SK-MEL-5 (cell line): ENCODE measurements at places on chromosomes 7 and 10. TPM values are rescaled to one million over a fixed set of nuclear protein-coding genes. Genes with fewer than 3 reads are reported as not detected.

HTRA1 gene
- 113 and 119 TPM in 2 replicates for total RNA-seq

PON1 gene
- total RNA-seq, result 0.16 TPM in 1 of 2 replicates, not detected in the other

MSMB gene
- not detected in 2 replicates for total RNA-seq

ANKRD61 gene
- total RNA-seq, result 0.50 and 0.51 TPM in 2 replicates

FAM25A gene
- total RNA-seq, result not detected in 2 replicates

MINPP1 gene
- total RNA-seq, result 36.1 and 39.2 TPM in 2 replicates

TMEM26 gene
- not detected in 2 replicates for total RNA-seq

LBX1 gene
- not detected in 2 replicates for total RNA-seq

NUDCD3 gene
- 80.5 and 98.2 TPM in 2 replicates for total RNA-seq

CLDN4 gene
- not detected in 2 replicates for total RNA-seq

RPEL1 gene
- 0.05 TPM in 1 of 2 replicates, not detected in the other for total RNA-seq

RBM48 gene
- total RNA-seq, result 22.3 and 22.4 TPM in 2 replicates

EBF3 gene
- 23.6 TPM in 2 replicates for total RNA-seq

IRF5 gene
- total RNA-seq, result 6.3 and 6.9 TPM in 2 replicates

CRHR2 gene
- total RNA-seq, result not detected in 2 replicates

CALCR gene
- 0.08 TPM in 1 of 2 replicates, not detected in the other for total RNA-seq

DUSP5 gene
- 2.7 and 3.0 TPM in 2 replicates for total RNA-seq

NKX1-2 gene
- 4.9 and 5.6 TPM in 2 replicates for total RNA-seq

HYAL4 gene
- total RNA-seq, result not detected in 2 replicates

IDI2 gene
- total RNA-seq, result 0.08 TPM in 1 of 2 replicates, not detected in the other

CYP51A1 gene
- 203 and 220 TPM in 2 replicates for total RNA-seq

TNS3 gene
- total RNA-seq, result 61.7 and 63.4 TPM in 2 replicates

SPDYE2 gene
- not detected in 2 replicates for total RNA-seq

SPACDR gene
- total RNA-seq, result not detected in 2 replicates

CADPS2 gene
- total RNA-seq, result 38.5 and 40.8 TPM in 2 replicates

SERPINE1 gene
- 0.27 TPM in 1 of 2 replicates, not detected in the other for total RNA-seq

TUBB8 gene
- total RNA-seq, result not detected in 2 replicates

PTPN20 gene
- total RNA-seq, result 5.0 and 5.6 TPM in 2 replicates

ACSL5 gene
- 0.11 and 0.26 TPM in 2 replicates for total RNA-seq

MKI67 gene
- total RNA-seq, result 11.7 and 21.6 TPM in 2 replicates

GPR141 gene
- not detected in 2 replicates for total RNA-seq

FAM131B gene
- not detected in 2 replicates for total RNA-seq

ANXA8L1 gene
- total RNA-seq, result not detected in 2 replicates
